ENCODE measurements at places on chromosomes 16 and 17.

GRCh38 chr17:6913608-6914443 lies 82.0 kb upstream of the ALOX12 start:
- DNase-seq: peak; percentile 19

GRCh38 chr16:49725651-49726050 lies 130.3 kb downstream of the ZNF423 start:
- DNase-seq: no peak

- no peak for DNase-seq
These were observed 21.1 kb downstream of the CDR2 start for GRCh38 chr16:22353191-22353919.

DNA sequence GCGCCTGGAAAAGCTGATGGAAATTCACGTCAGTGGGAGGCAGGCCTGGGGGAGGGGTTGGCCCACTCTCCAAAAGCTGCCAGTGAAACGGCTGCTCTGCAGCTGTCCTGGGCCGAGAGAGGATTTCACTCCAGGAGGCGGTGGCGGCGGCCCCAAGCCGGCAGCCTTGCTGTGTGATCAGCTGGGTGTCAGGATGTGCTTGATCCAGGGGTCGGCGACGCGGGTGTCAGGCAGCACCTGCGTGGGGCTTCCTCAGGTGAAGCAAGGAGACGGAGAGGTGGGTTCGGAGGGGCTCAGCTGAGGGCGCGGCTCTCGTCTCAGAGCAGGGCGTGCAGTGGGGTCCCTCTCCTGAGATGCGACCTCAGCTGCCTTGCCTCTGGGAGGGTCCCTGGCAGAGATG lies 7.0 kb downstream of the CBFA2T3 start:
- no peak for DNase-seq

DNA sequence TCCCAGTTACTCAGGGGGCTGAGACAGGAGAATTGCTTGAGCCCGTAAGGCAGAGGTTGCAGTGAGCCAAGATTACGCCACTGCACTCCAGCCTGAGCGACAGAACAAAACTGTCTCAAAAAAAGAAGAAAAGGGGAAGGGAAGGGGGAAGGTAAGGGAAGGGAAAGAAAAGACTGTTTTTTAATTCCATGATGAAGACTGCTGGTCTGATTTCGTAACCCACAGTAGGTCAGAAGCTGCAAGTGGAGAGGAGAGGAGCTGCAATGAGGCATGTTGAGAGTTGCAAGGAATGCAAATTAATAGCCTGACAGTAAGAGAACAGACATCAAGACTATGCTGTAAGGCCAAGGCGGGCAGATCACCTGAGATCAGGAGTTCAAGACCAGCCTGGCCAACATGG lies 33.3 kb downstream of the HELZ start:
- no peak for DNase-seq

DNA sequence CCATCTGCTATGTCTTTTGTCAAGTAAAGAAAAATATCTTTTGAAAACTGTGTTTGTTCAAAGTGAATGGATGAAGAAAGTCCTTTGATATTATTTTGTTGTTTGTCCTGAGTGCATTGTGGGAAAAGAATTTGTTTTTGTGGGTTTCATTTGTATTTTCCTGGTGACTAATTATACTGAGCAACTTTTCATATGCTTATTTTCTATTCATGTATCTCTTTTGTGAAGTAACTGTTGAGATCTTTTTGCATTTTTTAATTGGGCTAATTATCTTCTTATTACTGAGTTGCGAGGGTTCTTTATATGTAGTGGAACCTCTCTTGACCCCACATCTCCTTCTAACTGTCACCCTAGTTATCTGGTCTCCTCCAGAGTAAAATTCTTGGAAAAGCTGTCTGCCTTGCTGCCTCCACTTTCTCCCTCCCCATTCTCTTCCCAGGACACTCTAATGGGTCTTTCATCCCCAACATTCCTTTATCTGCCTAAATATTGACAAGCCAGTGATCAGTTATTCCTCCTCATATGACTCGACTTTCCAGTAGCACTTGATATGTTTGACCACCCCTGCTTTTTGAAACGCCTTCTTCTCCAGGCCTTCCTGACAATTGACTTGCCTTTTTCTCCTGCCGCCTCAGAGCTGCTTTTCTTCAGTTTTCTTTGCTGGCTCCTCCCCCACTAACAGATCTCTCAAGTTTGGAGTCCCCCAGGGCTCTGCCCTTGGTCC lies 117.6 kb upstream of the HAS3 start:
- DNase-seq: no peak

- peak; percentile 54 for DNase-seq
These were observed 37.3 kb upstream of the ICAM2 start for GRCh38 chr17:64057701-64058263.

DNA sequence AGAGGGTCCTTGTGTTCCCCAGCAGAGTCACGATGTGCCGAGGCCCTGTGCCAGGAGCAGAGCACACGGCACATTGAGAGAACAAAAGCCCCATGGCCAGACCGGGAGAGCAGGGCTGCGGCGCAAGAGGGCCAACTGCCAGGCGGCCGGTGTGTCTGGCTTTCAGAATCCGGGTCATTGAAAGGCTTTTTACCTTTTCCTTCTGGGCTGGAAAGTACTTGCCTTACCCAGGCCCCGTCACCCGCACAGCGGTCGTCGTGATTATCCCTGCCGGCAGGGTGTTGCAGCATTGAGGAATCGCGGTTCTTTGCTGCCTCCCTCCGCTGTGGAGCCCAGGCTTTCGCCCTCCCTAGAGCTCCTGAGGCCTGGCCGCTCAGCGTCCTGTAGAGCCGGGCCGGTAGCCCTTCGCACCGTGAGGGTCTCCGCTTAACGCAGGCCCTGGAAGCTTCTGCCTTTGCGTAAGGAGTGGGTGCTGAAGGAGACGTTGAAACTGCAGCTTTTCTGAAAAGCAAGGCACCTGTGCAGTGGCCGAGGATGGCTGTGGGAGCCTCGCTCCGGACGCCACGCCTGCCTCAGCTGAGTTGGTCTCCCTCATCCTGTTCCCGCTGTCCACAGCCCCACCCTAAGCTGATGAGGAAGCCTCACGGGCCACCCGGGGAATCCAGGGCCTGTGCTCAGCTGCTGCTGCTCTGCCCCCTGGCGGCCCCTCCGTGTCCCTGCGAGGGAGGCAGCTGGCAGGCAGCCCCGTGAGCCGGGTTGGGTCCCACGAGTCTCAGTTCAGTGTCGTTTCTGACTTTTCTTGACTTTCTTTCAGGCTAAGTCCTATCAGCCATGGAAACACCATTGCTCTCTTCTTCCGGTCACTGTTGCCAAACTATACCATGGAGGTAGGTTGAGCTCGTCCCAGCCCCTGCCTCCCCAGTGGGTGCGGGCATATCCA lies 8.6 kb upstream of the MC1R start:
- DNase-seq: peak; percentile 98

- no peak for DNase-seq
These were observed 356.8 kb downstream of the SEC14L1 start for GRCh38 chr17:77497578-77497934.

GRCh38 chr16:6926762-6927161 lies 405.9 kb upstream of the RBFOX1 start:
- DNase-seq: no peak

DNA sequence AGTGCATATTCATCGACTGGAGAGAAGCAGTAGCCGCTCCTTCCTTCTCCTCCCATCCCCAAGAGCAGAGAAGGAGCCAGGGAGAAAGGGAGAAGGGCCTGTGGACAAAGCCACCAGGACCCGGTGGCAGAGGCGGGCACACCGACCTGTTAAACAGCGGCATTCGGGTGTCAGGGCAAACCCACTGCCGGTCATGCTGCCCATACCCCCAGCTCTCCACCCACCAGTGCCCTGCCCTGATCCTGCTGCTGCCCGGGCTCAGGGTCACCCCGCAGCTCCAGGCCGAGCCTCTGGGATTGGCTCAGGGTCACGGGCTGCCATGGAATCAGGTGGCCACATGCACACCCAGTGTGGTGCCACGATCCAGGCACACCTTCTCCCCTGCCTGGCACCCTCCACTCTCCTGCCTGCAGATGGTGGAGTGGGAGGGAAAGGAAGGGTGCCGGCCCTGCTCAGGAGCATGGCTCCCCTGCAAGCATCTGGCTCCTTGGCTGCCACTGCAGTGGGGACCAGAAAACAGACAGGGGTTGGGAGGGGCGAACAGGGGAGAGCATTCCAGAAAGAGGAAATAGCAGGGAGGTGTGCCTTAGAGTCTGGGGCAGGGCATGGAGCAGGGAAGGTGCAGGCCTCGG lies 18.3 kb upstream of the RASD1 start:
- DNase-seq: no peak

DNA sequence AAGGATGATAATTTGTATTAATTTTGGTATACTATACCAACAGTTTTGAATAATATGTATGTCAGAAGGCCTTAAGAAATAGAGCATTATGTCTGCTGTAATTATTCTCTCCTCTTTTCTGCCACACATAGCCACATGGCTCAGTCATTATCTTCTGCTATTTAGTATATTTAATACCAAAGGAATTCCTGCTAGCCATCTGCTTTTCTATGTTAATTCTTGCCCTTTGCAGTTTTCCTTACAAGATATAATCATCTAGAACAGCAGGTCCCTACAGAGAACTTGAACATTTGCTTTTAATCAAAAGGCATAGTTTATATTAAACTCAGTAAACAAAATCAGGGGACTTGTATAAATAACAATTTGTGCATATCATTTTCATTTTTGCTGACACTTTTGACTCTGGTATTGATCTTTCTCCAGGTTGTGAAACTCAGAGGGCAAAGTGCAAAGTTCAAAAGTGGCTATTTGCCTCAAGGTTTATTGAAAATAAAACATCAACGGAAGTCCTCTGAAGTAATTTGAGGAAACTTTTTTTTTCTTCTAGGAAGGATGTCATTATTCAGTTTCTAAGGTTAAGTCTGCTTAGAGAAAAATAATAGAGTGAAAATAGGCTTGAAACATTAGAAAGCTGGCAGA lies 702.0 kb downstream of the KCNJ2 start:
- DNase-seq: no peak

- DNase-seq: no peak
These were observed 71.3 kb upstream of the METRNL start for GRCh38 chr17:83008186-83008510.

DNA sequence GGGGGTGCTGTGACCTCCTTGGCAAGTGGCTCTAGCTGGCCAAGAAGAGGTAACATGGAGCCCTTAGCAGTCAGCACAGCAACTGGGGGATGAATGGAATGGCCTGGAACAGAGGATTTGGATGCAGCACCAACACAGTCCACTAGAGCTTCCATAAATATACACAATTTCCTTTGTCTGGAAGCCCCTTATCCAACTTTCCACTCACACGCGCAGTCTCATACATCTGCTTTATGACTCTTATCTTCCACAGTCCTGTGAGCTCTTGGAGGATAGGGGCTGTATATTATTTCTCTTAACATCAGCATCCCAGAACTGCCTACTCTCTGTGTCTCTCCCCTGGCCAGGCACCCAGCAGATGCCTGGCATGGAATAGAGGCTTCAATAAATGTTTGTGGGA lies 235.6 kb upstream of the MAF start:
- no peak for DNase-seq

GRCh38 chr17:3915581-3915994 lies 677 bp downstream of the P2RX1 start:
- DNase-seq: no peak

DNA sequence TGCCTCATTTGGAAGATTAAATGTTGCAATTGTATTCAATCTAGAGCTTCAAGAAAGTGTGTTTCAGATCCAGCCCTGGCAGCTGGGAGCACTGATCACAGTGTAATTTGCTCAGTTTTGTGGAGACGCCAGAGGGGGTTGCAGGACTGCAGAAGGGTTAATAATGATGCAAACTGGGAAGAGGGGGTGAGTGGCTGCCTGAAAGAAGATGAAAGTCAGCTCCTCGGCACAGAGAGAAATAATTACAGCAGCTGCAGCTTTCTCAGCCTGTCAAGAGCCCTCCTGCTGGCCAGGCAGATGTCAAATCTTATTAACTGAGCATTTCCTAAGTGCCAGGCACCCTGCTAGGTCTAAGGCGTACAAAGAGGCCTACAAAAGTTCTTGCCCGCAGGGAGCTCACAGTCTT lies 97.7 kb downstream of the ZNF18 start:
- DNase-seq: no peak

GRCh38 chr17:33421933-33422332 lies 128.8 kb upstream of the ASIC2 start:
- no peak for DNase-seq

GRCh38 chr17:43832976-43833829 lies at the start of gene MPP3:
Gene MPP3, minus strand, starts transcription at chr17:43833146. Its CDS starts 1,240 bp downstream, at chr17:43831906.
- DNase-seq: peak; percentile 77

DNA sequence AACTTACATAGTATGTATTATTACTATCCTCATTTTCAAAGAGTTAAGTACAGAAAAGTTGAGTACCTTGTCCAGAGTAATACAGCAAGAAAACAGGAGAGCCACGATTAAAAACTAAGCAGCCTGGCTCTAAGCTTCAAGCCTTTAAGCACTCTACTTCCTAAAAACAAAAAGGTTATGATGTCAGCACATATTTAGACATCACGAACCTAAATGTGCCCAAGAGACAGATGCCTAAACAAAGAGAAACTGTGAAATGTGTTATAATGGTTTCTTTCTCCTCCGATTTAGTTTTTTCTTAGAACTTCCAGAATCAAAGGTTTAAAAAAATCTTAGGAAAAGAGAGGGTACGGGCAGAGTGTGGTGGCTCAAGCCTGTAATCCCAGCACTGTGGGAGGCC lies 151.0 kb downstream of the VPS53 start:
- DNase-seq: no peak

- DNase-seq: no peak
These were observed 311.9 kb downstream of the ZFHX3 start for GRCh38 chr16:72736074-72736473.

DNA sequence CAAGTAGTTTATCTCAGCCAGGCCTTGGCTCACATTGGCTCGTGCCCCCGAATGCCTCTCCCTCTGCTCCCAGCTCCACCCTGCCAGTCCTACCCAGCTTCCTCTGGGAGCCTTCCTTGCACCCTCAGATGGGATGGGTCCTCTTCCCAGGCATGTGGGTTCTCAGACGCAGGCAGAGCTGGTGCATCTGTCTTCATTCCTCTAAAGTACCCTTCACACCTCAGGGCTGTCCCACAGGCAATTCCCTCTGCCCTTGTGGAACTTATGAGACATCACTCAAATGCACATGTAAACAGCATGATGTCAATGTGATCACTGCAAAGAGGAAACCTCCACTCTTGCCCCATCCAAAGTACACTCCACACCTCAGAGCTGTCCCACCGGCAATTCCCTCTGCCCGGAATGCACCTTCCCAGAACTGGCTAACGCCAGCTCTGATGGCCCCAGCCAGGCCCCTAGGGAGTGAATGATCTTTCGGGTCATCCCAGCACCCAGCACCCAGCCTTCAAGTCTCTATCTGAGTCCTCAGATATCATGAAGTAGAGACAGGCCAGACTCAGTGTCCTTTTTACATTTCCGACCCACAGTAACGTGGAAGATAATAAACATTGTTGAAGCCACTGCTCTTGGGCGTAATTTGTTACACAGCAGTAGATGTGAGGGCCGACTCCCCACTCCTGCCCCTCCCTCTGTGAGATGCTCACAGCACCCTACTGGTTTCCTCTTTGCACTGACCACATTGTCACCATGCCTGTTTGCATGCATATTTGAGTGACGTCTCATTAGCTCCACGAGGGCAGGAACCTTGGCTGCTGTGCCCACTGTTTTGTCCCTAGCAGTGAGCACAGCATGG lies 85.4 kb downstream of the N4BP1 start:
- DNase-seq: no peak

GRCh38 chr16:89094252-89094879 lies 714 bp downstream of the ACSF3 start:
- peak; percentile 83 for DNase-seq

- no peak for DNase-seq
These were observed 31.2 kb downstream of the CIBAR2 start for GRCh38 chr16:85081038-85081437.
